ENCODE measurements at places on chromosomes 6 and 20. TPM values are rescaled to one million over a fixed set of nuclear protein-coding genes. Genes with fewer than 3 reads are reported as not detected.

DNA sequence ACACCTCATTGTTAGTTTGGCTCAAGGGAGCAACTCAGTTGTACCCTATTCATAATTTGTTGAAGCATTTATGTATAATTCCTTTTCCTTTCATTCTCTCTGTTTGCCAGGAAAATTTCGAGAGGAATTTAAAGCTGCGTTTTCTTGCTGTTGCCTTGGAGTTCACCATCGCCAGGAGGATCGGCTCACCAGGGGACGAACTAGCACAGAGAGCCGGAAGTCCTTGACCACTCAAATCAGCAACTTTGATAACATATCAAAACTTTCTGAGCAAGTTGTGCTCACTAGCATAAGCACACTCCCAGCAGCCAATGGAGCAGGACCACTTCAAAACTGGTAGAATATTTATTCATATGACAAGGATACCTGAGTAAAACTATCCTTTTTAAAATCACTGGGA, 45.2 kb upstream of the GFRAL start:
- DNase-seq, result no peak

Gene SERINC1
- 172 TPM for total RNA-seq

- no peak for DNase-seq
Measured at GRCh38 chr6:95879856-95880255, 135.9 kb upstream of the FUT9 start.

- no peak for DNase-seq
Measured at GRCh38 chr6:13872681-13873080, 52.1 kb upstream of the RNF182 start.

All from RPMI7951 (cell line).